Esophagus muscularis mucosa (tissue), 4 donors: ENCODE measurements at places on chromosomes 7 and 10. TPM values are rescaled to one million over a fixed set of nuclear protein-coding genes. Genes with fewer than 3 reads are reported as not detected.

UTF1 gene
- total RNA-seq: not detected

DNA sequence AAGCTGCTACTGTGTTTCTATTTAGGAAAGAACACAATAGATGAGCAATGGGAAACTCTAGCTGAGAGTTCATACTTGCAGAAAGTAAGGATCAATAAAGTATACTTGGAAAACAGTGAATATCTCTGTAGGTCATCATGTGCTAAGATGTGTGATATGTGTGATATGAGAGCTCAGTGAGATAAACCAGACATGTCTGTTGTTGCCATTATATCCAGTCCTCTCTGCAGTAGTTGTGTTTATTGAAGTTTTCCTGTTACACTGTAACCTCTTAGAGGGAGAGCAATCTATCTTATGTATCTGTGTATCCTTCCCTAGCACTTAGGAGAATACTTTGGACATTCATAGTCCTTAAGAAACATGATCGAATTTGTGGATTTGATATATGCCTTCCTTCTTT is 19.1 kb downstream of the TRUB1 start:
- DNase-seq: no peak

- DNase-seq: no peak
Measured at GRCh38 chr7:134618756-134619530, 27.7 kb upstream of the BPGM start.

DNA sequence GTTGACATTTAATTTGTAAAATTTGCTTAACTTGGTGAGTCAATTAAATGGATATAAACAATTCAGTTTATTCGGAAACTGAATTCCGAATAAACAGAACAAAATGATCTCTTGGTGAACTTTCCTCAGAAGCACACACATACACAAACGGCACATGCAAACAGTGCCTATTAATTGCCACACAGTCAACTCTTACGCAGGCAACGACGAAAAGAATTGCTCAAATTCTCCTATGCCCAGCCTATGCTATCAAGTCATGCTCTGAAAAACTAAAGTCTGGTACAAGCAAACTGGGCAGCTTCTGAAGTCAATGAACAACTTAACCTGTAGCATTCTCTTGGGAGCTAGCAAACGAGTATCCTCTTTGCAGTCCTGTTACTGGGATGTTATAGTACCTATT is 38.8 kb upstream of the ASL start:
- DNase-seq: no peak
